ENCODE measurements at places on chromosomes 5 and 9.

DNA sequence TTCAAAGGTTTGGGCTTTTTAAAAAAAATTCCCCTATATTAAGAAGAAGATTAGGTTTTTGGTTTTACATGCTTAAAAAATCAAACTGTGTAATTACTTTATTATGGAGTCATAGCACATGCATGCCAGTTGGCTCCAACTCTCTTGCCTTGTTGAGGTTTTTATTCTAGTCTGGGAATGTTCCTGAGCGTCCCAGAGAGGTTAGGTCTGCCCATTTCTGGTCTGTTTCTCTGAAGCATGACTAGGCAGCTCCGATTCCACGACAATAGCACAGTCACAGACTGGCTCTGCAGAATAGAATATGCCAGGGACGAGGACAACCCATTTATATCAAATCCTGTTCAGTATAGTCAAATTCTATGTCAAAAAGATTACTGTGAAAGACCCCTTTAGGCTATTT, 217.0 kb downstream of the PCSK5 start:
- DNase-seq = no peak

DNA sequence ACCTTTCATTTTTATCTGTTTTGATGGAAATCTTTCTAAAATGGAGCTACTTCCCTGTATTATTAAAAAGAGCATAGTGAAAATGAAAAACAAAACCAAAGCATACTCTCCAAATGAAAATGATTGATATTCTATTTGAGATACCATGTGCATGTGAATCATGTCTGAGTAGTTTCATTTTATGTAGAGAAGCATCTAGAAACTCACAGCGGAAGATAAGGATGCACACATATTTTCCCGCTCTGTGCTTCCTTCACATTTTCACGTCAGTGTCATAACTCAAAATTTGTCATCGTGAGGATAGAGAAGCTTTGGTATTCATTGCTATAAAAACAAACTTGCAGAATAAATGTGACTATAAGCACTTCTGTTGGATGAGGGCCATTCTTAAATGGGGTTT, 34.0 kb upstream of the CLINT1 start:
- no peak for DNase-seq

- no peak for DNase-seq
These were observed 65.5 kb upstream of the PCSK5 start for GRCh38 chr9:75824816-75825568.

DNA sequence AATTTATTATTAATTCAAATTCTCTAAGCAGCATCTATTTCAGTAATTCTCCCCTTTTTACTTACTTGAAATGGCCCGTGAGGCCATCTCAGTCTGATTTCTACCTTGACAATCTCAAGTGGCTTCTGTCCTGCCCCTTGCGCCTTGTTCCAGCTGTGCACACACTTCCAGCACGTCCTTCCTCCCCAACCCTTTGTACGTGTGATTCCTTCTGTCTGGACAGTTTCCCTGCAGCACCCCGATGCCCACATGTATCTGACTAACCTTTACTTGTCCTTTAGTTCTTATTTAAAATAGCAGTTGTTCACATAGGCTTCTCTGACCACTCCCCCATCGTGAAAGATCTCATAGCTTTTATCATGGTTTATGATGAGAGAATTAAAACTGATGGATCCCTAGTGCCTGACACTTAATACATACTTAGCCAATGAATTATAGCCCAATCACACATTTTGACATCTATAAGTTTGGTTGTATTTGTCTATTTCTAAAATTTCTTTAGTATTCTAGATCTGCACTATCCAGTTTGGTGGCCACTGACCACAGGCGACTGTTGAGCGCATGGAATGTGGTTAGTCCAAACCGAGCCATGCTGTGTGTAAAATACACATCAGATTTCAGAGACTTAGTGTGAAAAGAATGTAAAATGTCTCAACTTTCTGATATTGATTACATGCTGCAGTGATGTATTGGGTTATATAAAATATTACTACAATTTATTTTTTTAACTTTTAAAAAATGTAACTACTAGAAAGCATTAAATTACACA, 14.3 kb downstream of the ZBTB34 start:
- no peak for DNase-seq

- no peak for DNase-seq
These were observed 62.0 kb upstream of the RANBP3L start for GRCh38 chr5:36363744-36364143.

- no peak for DNase-seq
These were observed 87.4 kb upstream of the GNA14 start for GRCh38 chr9:77735494-77735893.

DNA sequence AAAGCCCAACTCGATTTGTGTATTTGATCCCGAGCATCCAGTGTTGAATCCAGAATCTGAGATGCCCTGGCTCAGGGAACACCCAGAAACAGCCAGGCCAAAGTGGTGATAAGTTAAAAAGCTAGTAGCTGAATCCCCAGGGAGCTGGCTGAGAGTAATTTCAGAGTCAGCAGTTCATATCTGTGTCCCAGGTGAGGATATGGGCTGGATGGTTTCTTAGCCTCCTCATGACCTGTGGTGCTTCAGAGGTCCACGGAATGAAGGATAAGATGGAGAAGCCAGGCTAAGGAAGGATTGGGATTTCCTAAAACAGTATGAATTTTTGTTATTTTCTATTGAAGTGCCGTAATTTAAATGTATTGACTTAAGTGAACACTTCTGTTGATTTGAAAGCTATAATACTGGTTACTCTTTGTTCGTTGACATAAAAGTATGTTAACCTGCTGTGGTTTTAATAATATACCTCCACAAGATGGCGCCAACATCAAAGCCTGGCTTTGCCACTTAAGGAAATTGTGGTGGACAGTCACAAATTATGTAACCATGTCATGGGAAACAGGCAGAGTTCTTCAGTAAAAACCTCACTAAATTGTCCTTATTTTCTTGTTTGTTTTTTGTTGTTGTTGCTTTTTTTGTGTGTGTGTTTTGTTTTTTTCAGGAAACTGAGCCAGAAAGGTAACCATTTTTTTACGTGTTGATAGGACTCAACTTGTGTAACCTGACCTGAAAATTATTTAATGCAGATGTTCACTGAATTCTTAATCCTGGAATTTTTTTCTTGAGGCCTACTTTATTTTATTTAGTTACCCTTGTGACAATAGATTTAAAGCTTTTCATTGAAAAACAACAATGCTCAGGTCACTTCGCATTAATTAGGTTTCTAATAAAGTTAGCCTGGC, 11.4 kb downstream of the MTAP start:
- no peak for DNase-seq

DNA sequence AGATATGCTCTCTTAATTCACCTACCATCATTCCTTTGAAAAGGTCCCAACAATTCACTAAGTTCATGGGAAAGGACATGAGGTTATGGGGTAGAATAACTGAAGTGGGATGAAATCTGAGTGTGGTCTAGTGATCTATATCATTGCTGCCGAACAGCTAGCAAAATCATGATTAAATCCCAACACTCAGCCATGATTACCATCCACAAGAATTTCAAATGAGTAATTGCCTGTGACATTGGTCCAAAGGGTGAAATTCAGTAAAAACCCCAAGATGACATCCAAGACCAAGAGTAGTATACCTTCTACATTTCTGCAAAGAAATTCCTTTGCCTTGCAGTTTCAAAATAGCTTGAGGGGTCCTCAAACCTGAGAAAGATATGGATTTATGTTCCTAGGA, 225.6 kb downstream of the SPOCK1 start:
- DNase-seq = no peak

GRCh38 chr9:113579283-113580040, 115.9 kb downstream of the RGS3 start:
- DNase-seq = no peak

DNA sequence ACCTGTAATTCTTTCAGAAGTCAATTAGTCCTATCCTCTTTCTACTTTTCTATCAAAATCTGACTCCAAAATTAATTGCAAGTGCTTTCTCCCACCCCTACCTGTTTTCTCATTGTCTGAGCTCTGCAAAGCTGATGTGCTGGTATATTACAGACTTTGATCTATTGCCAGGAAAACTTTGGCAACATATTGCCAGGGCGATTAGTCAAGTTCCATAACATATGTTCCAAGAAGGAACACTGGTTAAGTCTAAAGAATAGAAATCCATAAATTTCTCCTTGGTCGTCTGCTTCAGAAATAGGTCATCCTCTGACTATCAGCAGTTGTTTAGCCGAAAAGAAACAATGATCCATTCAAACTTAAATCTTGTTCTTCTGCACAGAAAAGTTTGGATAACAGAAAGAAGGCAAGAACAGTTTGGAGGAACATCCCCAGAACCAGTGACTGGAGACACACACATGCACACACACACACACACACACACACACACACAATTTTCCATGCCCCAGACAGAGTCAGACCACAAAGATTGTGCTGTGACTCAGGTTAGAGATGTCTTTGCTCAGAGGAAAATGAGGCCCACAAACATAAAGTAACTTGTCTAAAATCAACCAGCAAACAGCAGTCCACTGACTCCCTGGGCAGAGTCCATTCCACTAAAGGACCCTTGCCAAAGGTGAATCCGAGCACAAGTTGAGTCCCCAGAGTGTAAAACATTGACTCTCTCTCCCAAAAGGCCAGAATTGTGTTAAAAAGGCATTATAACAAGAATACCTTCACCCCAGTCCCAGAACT, 202.1 kb downstream of the DEPDC1B start:
- no peak for DNase-seq

DNA sequence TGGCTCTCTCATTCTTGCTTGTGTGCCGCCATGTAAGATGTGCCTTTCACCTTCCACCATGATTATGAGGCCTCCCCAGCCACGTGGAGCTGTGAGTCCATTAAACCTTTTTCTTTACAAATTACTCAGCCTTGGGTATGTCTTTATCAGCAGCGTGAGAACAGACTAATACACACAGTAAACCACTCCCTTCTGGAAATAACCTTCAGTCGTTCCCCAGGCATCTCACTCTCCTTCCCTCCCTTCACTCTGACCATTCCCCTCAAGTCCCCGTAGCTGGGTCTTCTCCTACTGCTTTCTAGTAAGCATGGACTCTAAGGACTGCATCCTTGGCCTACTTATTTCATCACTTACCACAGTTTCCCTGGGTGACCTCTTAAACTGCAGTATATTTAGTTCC, 493.9 kb downstream of the CCDC171 start:
- DNase-seq = no peak

DNA sequence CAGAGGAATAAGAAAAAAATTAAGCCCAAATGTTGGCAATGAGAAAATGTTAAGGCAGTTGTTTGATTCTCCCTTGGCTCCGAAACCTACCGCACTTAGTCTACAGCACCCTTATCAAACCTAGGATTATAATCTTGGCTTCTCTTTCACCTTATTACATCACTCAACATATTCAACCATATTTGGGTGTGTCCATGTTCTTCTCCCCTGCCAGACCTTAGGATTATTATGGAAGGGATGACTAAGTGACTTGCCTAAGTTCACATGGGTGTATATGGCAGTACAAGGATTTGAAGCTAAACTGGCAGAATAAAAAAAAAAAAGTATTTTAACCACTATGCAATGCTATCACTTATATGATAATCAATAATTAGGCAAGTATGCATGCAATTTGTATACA, 76.4 kb downstream of the PLK2 start:
- no peak for DNase-seq

DNA sequence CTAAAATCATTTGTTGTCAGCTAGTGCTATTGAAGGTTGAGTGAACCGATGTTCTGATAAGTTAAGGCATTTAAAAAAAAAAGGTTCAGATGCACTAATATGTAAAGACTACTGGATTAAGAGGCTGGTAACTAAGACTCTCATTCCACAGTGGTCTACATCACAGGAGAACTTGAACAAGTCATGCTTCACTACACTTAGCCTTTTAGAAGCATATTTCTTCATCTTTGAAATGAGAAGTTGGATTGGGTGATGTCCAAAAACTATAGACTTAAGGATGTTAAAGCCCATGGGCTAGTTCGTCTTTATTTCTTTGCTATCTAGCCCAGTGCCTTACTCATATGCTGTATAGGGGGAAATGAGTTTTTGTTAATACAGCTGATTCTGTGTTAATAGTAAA, 107.2 kb downstream of the NDUFS4 start:
- no peak for DNase-seq

- no peak for DNase-seq
These were observed 31.5 kb downstream of the PDGFRB start for GRCh38 chr5:150124111-150124557.

DNA sequence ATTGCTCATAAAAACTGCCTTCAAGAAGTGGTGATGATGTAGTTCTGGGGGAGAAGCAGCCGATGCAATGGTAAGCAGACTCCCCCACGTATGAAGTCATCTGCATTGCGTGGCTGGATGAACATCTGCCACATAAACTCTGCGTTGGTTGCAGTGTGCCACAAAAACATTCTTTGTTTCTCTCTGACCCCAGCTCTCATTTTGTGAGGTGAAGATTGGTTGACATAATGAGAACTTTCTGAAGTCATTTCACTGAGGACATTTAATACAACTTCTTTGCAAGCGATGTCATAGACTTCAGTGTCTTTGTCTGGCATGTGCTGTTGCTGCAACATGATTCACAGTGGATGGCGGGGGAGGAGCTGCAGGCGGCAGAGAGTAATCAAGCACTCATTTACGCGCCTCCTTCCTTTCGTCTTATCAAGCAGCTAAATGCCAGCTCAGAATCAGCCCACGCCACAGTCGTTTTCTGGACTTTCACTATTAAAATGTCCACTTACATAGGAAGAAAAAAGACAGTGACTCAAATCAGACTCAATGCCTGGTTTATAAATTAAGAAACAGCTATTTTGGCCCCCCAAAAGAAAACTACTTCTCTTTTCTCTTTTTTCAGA, 91.5 kb upstream of the NFIL3 start:
- DNase-seq = no peak

DNA sequence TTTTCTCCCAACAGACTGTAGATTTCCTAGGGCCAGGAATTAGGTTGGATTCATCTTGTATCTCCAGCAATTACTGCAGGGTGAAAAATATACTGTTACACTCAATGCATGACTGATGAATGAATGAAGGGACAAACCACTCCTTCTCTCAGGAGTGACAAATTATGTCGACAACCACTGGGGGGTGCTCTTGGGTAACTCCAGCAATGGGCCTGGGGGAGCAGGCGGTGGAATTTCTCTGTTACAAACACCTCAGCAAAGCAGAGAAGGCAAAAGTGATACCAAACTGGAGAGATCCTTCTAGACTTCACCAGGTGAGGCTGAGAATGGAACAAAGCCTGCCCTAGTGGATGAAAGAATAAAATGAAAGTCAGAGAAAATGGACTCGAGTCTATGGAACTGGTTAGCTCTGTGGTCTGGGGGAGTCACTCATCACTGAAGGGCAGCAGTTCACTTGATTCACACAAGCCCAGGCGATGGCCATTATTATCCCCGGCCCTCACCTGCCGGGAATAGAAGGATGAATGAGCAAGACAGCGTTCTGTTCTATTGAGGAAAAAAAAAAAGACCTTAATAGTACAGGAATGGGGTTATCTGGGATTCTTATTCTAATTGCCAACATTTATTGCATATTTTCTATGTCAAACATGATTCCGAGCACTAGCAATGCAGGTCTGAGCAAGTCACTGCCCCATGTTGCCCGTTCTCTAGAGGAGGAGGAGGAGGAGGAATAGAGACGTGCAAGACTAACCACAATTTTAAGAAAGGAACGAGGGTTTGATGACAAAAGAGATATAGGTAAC, 341.1 kb downstream of the ASTN2 start:
- no peak for DNase-seq

All from stimulated activated CD8-positive, alpha-beta memory T cell treated with anti-CD3 and anti-CD28 coated beads, Interleukin-4, amount 100 ng/mL, for 1 hour (primary cell).